ENCODE measurements at places on chromosomes 7 and 10.

- DNase-seq, result no peak
Measured at GRCh38 chr7:24863626-24864025, 106.4 kb upstream of the GSDME start.

DNA sequence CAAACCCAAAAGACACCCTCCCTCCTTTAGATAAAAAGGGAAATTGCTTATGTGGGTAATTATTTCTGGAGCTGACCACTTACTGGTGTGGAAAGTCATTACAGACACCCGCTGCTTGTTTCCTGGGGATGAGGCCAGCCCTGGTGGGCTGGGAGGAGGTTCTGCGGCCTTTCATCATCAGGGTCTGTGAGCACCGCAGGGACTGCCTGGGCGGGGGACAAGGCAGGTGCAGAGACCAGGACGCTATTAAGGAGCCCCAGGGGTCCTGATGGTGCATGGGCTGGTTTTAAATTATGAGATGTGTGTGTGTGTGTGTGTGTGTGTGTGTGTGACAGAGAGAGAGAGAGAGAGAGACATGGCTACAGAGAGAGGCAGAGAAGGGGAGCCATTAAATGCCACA lies 171.2 kb downstream of the DNAJB6 start:
- DNase-seq, result no peak

GRCh38 chr7:40899636-40900507 lies 765.1 kb downstream of the SUGCT start:
- DNase-seq, result no peak

DNA sequence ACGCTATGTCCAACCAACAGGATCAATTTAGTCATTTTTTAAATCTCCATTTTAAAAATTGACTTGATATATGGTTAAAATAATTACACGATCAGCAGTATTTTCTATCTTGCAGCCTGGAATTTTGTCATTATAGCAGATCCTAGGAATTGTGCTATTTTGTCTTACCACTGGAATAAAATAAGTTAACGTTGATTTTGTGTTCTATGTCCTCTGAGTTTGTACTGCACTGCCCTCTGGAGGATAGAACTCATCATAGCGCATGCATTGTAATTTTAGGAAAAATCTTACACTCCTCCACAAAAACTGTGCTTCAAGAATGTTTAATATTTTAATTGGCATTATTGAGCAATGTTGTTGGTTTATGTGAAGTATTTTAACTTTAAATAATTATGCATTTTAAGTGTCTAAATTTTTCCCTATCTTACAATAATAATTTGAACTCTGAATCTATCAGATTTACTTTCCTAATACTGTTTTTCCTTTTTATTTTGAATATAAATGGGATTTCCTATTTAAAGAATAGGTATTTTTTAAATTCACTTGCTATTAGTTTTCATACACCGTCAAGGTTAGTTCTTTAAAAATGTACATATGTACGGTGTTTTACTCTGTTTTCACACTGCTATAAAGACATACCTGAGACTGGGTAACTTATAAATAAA lies 220.1 kb downstream of the PPP1R3A start:
- DNase-seq, result peak; percentile 47

DNA sequence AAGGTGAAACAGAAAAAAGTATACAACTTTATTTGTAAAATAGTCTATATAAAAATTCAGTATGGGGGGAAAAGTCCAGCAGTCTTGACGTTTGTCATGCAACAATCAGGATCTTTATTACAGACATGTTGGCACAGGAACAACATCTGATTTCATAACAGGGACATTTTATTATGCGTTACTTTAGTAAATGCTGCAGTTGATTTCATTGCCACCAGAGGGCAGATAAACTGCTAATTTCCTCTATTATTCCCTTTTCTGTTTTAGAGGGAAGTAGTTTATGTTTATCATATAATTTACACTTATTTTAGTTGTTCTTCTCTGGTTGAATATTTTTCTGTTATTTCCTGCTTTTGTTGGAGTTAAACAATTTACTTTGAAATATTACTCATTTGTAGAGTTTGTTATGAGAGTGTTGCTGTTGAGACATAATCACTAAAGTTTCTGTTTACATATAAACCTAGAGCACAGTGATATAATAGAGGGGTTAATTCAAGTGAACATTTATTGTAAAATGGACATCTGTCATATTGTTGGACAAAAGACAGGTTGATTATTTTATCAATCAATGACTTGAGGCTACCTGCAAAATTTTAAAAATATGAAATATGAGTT lies 3.3 kb downstream of the PLXDC2 start:
- peak; percentile 59 for DNase-seq

GRCh38 chr10:75229971-75230370 lies 5.8 kb downstream of the COMTD1 start:
- no peak for DNase-seq

GRCh38 chr7:21526007-21526406 lies 16.8 kb upstream of the DNAH11 start:
- no peak for DNase-seq

- no peak for DNase-seq
Measured at GRCh38 chr10:120486671-120487205, 29.7 kb downstream of the PLPP4 start.

- DNase-seq, result no peak
Measured at GRCh38 chr7:100719523-100720278, 567 bp upstream of the EPO start.

GRCh38 chr10:129820451-129820850 lies 143.6 kb downstream of the EBF3 start:
- DNase-seq, result no peak

GRCh38 chr7:19333706-19334105 lies 188.5 kb upstream of the FERD3L start:
- DNase-seq, result no peak

- peak; percentile 47 for DNase-seq
Measured at GRCh38 chr7:151309311-151309710, 32.3 kb upstream of the NUB1 start.

DNA sequence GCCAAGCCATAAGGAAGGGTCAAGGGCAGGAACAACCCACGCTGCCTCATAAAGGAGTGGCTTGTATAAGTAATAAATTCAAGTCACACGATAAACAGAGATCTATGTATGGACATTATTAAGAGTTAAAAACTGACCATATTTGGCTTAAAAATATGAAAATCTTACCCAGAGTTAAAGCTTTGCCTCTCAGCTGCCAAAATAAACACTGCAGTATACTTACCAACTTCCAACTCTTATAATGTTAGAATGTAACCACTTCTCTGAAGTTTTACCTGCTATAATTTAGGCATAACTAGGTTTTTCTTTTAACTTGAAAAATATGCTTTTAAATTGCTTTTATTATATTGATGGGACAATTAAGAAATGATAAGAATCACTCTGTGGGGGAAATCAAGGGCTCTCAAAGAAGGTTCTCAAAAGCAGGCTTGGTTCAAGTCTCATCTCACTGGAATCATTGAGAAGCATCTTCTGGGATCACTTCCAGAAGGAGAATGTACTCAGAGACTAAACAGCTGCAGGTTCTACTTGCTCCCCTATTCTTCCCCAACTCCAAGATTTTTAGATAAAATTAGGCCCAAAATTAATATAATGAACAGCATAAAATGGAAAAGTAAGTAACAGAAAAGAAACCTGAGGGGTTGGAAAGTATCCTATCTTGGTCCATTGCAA lies 16.1 kb upstream of the CAV2 start:
- DNase-seq, result no peak

DNA sequence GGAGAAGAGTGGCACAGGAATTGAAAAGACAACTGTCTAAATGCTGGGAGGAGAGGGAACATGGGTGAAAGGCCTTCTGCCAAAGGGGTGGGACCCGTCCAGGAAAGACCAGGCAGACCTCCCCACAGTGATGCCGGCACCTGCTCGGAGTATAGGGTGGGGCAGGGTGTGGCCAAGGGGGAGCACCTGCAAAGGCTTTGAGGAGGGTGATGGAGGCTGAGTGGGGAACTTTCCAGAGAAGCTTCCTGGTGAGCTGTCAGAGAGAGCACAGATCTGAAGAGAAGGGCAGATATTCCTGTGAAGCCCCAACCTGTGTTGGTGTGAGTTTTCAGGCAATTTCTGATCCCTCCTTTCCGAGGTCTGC lies 263.4 kb upstream of the GRB10 start:
- no peak for DNase-seq

GRCh38 chr10:111081595-111081994 lies 4.8 kb downstream of the ADRA2A start:
- DNase-seq, result no peak

GRCh38 chr7:52352013-52352981 lies 683.1 kb upstream of the POM121L12 start:
- no peak for DNase-seq

- no peak for DNase-seq
Measured at GRCh38 chr7:112197322-112197721, 8.9 kb downstream of the DOCK4 start.

DNA sequence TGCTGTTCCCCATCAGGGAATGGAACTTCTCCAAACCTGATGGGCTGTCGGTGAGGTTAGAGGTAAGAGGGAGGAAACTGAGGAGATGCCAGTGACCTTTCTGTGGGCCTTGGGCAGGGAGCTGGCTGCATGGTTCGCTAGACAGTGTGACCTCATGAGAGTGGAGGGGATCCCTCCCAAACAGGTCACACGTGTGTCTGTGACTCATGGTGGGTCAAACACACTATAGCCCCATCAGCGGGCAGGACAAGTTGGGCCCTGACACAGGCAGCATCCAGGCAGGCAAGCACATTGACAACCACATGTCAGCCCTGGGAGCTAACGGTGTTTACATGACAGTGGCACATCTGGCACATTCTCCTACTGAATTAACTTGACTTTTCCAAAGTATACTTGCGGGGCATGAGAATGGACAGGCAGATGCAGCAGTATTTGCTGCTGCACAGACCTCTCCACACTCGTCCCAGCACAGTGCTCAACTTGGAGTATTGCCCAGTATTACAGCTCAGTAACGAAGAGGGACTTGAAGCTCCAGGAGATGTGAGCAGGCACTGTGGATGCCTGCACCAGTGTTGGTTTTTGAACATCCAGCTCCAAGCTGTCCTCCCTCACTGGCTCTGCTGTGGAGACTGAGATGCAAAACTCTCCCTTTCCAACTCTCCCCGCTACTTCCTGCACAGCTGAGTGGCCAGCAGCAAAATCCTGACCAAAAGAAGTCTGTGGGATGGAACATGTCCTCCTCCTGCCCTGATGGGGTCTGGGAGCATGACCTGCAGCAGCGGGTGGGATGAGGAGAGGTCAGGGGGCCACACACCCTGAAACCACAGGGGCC lies 199.6 kb downstream of the WDR37 start:
- DNase-seq, result no peak

DNA sequence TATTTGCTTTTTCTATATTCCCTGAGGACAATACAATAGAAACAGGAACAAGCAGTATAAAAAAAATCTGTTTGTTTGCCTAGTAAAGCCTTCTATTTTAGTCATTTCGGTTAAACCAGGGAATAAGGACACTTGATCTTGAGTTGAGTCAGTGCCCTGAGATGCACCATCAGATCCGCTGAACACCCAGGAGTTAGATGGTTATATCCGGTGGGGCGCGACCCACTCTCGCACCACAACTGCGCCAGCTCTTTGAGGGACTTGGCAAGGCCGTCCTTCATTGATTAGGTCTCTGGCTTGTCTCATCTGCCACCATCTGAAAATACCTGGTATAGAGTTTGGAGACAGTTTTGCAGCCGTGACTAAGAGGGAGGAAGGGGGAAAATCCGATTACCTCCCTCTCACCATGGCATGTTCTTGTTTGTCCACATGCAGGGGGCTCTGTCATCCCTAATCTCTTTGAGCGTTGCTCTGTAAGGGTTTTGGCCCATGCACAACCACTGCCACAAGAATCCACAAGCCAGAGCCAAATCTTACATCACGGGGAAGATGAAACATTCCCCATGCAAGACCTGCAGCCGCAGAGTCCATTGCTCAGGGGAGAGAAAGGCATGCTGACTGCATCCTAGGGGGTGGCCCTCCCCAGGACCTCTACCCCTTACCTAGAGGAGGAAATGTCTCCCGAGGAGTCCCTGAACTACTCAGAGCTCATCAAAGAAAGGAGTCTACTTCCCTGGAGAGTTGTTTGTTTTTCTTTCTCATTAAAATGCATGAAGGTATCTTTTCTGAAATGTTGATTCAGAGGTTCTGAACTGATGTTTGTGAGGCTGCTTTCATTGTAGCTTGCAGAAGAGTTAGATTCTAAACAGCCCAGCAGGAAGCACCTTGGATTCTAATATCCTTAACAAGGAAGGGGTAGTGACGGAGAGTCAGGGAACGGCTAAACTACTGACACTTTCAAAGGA lies 101.6 kb upstream of the FAM171A1 start:
- DNase-seq, result no peak

Measured in SK-N-MC (cell line).